ENCODE measurements at places on chromosomes 16 and 17.

- no peak for DNase-seq
Observed at GRCh38 chr17:57269598-57270255, 13.4 kb downstream of the MSI2 start.

GRCh38 chr16:71473891-71474290, 11.8 kb upstream of the ZNF23 start:
- no peak for DNase-seq

- DNase-seq = no peak
Observed at GRCh38 chr17:77909236-77909635, 49.3 kb upstream of the TNRC6C start.

GRCh38 chr17:44033861-44034408, 19.2 kb upstream of the TMEM101 start:
- no peak for DNase-seq

GRCh38 chr16:63283721-63284120, 1247.5 kb upstream of the CDH8 start:
- no peak for DNase-seq

- no peak for DNase-seq
Observed at GRCh38 chr17:31051506-31051905, 43.3 kb upstream of the NF1 start.

DNA sequence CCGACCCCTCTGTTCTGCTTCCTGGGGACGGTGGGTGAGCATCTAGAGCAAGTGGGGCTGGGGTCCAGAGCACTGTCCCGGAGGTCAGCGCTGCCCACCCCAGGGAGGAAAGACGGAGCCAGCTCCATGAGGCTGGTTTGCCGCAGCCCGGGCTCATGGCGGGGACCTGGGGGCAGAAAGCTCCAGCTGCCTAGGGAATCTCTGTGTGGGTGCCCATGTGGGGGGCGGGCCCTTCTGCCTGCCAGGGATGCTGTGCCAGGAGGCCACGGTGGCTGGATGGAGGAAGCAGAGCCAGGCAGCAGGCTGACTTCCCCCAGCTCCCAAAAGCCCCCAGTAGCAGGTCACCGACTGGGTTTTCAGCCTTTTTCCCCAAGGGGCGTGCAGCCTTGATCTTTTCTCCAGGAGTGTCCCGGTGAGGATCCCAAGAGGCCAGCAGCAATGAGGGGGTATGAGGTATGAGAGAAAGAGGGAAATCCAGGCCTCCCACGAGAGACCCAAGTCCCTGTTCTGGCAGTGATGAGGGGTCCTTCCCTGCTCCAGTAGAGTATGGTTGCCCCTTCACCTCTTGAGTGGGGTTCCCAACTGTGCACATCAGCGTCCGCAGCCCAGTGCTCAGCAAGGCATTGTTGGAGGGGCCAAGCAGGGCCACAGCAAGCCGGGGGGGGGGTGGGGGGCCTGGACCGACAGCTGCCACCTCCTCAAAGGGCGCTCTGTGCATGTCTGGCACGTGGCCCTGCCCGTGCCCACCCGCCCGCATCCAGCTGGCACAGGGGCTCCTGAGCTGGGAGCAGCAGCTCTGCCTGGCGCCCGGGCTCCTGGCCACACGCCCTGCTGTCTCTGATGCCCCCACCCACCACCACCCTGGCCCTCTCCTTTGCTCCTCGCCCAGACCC, 15.6 kb upstream of the BCAR1 start:
- no peak for DNase-seq

- peak; percentile 49 for DNase-seq
Observed at GRCh38 chr16:23679274-23679985, 741 bp downstream of the PLK1 start.

DNA sequence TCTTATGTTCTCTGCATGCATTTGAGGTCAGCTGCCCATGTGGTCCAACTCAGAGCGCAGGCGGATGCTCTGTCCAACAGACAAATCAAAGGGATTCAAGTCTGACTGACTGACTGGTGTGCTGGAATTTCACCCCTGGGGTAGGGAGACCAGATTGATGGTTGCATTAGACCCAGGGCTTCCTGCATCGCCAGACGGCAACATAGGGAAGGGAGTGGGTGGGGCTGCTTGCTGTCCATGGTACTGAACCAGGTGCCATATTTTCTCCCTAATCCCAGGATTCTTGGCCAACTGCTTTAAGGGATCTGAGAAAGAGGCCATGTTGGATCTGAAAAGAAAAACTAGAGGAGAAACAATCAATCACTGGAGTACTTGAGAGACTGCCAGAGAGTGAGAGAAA, 332.0 kb downstream of the XYLT1 start:
- no peak for DNase-seq

All from OCI-LY7 (cell line).